T-helper 2 cell (primary cell): ENCODE measurements at places on chromosomes 4 and X.

- DNase-seq = no peak
Measured at GRCh38 chr4:10033191-10033881, 12.0 kb upstream of the SLC2A9 start.

GRCh38 chr4:7049295-7049694 lies 6.1 kb downstream of the TADA2B start:
- no peak for DNase-seq

GRCh38 chr4:153728660-153729059 lies 31.2 kb downstream of the RNF175 start:
- no peak for DNase-seq

- peak; percentile 84 for DNase-seq
Measured at GRCh38 chr4:72112514-72113156, 80.8 kb downstream of the NPFFR2 start.

DNA sequence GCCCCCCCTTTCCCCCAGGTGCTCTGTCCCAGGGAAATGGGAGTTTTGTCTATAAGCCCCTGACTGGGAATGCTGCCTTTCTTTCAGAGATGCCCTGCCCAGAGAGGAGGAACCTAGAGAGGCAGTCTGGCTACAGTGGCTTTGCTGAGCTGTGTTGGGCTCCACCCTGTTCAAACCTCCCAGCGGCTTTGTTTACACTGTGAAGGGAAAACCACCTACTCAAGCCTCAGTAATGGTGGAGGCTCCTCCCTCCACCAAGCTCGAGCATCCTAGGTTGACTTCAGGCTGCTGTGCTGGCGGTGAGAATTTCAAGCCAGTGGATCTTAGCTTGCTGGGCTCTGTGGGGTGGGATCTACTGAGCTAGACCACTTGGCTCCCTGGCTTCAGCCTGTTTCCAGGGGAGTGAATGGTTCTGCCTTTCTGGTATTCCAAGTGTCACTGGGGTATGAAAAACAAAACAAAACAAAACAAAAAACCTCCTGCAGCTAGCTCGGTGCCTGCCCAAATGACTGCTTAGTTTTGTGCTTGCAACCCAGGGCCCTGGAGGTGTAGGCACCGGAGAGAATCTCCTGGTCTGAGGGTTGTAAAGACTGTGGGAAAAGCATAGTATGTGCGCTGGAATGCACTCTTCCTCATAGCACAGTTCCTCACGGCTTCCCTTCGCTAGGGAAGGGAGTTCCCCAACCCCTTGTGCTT lies 41.7 kb downstream of the ITM2A start:
- peak; percentile 3 for DNase-seq

DNA sequence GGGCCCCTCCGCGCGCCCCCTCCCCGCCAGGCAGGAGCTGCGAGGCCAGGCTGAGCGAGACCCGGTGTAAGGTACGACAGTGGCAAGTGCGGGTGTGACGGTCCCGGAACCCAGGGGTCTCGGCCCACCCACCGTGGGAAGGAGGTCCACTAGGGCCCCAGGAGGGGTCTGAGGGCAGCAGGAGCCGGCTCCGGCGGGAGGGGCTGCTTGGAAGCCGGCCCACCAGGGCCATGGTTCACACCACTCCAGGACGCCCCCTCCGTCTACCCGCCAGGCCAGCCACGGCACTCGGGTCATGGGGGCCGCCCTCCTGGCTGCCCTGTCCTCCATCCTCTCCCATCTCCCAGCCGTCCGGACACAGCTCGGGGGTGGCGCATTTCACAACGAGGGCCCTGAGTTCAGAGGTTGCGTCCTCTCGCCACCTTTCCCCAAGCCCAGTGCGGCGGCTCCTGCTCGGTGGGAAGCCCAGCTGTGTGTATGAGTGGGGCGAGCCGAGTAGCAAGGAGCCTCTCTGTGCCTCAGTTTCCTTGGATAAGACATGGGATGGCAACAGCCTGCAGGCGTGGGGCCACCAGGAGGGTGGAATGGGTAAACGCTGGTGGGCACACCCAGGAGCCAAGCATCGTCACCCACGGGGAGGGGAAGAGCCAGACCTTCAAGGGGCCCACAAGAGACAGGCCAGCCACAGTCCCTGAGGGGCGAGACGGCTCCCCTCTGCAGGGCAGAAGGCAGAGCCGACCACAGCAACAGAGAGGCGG lies 81.3 kb downstream of the FAM53A start:
- no peak for DNase-seq

GRCh38 chrX:34877436-34877835 lies 65.2 kb upstream of the FAM47B start:
- no peak for DNase-seq

- no peak for DNase-seq
Measured at GRCh38 chr4:21387683-21388082, 560.9 kb downstream of the KCNIP4 start.
